ENCODE measurements at places on chromosomes 4 and X. TPM values are rescaled to one million over a fixed set of nuclear protein-coding genes. Genes with fewer than 3 reads are reported as not detected.

The TASL gene
- not detected for total RNA-seq

The CSN1S1 gene
- total RNA-seq: not detected

The ANKRD37 gene
- 3.8 TPM for total RNA-seq

The USP46 gene
- total RNA-seq: 7.7 TPM

The KCNIP4 gene
- total RNA-seq: not detected
